ENCODE measurements at places on chromosomes 11 and 22. TPM values are rescaled to one million over a fixed set of nuclear protein-coding genes. Genes with fewer than 3 reads are reported as not detected.

Gene HIPK3
- total RNA-seq, result 65.4 TPM

GRCh38 chr11:45457649-45458048, 171.5 kb upstream of the SYT13 start:
- no peak for DNase-seq

DNA sequence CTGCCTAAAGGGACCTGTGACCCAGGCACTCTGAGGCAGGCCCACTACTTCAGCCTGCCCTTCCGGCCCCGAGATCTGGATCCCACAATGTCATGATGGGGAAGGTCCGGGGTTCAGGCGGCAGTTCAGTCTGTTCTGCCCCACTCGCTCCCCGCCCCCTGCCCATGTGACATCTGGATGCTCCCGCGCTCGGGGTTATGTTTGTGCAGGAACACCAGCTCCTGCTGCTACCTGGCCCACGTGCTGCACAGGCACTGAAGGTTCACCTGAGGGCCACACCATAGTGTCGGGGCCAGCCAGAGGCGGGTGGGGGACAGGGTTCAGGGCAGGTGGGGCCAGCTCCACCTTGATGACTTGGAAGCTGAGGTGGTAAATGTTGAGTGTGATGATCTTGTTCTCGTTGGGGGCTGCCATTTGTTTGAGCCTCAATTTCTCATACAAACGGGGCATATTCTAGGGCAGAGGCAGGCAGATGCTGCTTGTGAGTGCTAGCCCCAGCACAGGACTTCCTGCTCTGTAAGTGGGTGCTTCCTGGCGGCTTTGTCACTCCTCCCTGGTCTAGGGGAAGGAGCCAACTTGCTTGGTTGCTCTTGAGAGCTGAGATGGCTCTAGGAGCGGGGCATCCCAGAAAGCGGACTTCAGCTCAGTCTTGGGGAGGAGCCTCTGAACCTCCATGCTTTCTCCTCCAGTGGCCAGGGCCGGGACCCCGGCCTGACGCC, 4.4 kb upstream of the SIPA1 start:
- no peak for DNase-seq

Gene CASP5
- total RNA-seq, result not detected

- no peak for DNase-seq
Observed at GRCh38 chr11:84322211-84322610, 1036.0 kb upstream of the CCDC90B start.

GRCh38 chr11:133659538-133660201, 127.4 kb upstream of the OPCML start:
- DNase-seq, result no peak

Gene GRIA4
- total RNA-seq, result 1.8 TPM

Gene KREMEN1
- 10.5 TPM for total RNA-seq

- DNase-seq, result no peak
Observed at GRCh38 chr22:26812731-26813130, 155.3 kb downstream of the MIAT start.

DNA sequence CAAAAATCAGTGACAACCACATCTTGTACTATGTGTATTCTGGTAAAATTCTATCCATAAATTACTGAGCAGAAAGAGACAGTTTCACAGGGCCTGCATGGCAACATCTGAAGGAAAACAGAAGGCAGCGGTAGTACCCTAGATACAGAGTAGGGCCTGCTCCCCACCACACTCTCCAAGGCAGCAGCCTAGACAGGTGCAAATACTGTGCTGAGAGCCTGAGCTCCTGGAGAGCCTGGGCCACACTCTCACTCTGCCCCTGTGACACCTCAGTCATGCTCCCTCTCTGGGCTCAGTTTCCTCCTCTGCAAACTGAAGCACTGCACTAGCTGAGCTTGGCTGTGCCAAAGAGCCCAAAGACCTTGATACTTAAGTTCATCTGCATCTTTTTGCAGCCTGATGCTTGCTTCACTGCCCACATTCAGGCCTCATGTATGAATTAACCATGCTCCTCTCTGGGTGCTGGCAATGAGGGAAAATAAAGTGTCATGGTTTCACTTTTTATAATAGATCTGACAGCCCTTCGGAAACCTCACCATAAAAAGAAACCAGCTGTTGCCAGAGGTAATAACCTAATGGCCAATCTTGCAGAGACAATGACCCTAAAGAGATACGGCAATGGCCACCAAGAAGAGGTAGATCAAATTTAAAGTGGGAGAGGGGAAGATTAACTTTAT, 104.7 kb downstream of the PLEKHA7 start:
- no peak for DNase-seq

Gene SHISAL1
- total RNA-seq, result 0.46 TPM

DNA sequence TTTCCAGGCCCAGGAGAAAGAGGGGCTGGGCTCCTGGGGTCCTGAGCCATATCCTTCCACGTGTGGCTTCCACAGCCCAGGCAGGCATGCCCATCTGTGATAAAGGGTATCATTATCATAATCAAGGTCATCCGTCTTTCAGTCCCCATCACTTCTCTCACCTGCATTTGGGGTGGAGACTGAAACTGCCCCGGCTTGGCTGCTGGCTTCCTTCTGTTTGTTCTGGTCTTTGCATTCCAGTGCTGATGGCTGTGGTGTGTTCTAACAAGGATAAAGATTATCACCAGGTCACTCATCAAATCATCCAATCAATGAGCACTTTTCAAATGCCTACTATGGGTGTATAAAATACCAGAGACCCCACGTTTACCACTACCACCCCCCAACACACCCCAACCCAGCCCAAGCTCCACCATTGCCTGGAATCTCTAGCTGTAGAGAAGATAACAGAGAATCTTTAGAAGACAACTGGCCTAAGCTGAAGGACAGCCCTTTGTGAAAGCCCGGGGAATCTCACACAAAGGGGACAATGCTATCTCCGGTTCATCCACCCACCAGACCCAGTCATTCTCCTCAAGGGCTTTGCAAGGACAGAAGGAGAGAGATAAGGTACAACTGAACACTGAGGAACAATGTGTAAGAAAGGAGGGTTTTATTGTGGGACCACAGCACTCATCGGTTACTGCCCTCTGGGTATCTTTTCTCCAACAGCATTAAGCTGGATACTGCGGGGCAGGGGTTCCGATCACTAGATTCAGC, 54.9 kb downstream of the AHNAK start:
- no peak for DNase-seq

- no peak for DNase-seq
Observed at GRCh38 chr11:13465909-13466371, 2.9 kb upstream of the BTBD10 start.

Gene UBE2L3
- 67.4 TPM for total RNA-seq

Gene AGBL2
- total RNA-seq, result 6.1 TPM

DNA sequence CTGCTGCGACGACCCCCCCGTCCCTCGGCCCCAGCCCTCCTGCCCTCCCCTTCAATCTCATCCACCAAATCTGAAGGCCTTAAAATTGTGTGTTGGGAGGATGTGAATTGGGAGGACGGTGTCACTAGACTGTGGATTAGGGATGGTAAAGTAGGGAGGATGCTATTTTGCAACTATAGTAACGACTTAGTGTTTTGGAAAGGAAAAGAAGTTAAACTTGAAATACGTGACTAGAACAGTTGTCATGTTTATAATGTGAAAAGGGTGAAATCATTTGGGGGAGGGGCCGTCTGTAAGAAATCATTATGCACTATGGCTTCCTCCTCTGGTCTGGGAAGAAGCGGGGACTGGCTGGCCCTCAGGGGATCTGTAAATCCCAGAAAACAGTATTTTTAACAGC, 43.4 kb upstream of the NNMT start:
- DNase-seq, result no peak

Gene B3GAT1
- 6.3 TPM for total RNA-seq

DNA sequence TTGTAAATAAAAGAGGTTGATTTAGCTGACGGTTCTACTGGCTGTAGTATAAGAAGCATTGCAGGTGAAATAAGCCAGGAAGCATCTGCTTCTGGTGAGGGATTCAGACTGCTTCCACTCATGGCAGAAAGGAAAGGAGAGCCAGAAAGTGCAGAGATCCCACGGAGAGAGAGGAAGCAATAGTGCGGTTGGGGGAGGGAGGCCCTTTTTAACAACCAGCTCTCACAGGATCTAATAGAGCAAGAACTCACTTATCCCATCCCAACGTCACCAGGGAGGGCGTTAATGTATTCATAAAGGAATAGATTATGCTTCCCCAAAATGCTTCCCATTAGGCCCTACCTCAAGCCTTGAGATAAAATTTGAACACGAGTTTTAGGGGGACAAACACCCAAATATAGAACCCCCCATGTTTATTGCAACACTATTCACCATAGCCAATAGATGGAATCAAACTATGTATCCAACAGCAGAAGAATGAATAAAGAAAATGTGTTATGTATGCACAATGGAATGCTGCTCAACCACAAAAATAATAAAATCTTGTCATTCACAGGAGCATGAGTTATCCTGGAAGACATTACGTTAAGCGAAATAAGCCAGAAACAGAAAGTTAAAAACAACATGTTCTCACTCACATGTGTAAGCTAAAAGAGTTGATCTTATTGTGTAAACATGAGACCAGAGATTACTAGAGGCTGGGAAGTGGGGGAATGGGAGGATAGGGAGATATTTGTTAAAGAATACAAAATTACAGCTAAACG, 908.3 kb upstream of the ANO3 start:
- DNase-seq, result no peak

DNA sequence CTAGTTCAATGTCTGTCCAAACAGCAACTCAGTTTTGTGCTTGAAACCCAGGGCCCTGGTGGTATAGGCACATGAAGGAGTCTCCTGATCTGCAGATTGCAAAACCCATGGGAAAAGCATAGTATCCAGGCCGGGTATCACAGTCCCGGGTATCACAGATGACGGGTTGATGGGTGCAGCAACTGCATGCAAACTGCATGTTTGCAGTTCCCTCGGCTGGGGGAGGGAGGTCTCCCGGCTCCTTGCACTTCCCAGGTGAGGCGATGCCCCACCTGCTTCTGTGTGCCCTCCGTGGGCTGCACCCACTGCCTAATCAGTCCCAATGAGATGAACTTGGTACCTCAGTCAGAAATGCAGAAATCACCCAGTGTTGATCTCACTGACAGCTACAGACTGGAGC, 53.9 kb downstream of the KCNQ1 start:
- no peak for DNase-seq

GRCh38 chr22:35158336-35158735, 92.4 kb downstream of the ISX start:
- no peak for DNase-seq

Gene CRYBB2
- total RNA-seq, result 0.81 TPM

DNA sequence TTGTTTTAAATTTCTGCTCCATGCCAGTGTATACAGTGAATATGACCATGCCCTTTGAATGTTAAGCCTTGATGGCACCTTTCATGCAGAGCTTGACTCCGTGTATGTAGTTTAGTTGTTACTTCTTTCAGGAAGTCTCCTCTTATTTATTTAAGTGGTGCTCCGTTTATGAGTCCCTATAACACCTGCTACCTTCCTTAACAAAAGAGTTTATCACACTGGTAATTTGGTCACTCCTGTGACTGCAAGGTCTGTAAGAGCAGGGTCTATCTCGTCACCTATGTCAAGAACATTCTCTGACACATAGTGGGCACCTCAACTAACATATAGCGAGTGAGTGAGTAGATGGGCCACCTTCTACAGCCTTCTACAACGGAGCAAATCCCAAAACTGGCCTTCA, 152.5 kb downstream of the CCDC34 start:
- DNase-seq, result no peak

DNA sequence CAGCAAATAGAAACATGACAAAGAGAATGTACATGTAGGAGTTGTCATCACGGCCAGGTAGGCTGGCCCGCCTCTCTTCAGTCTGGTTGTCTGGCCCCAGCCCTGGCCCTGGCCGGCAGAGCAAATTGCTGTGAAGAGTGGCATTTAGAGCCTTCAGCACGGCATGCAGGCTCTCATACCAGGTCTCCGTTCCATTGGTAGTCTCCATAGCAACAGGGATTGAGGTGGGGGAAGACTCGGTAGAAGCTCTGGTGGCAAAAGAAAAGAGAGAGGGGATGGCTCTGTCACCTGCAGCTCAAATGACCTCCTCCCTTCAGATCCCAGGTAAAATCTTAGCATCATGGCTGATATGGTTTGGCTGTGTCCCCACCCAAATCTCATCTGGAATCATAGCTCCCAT, 10.0 kb downstream of the KCNE3 start:
- DNase-seq, result no peak

GRCh38 chr11:95567685-95568084, 221.9 kb downstream of the FAM76B start:
- DNase-seq, result no peak

GRCh38 chr11:488062-488461, 19.0 kb downstream of the RNH1 start:
- no peak for DNase-seq

Gene C1QTNF4
- 4.0 TPM for total RNA-seq

Gene NTM
- 4.2 TPM for total RNA-seq

DNA sequence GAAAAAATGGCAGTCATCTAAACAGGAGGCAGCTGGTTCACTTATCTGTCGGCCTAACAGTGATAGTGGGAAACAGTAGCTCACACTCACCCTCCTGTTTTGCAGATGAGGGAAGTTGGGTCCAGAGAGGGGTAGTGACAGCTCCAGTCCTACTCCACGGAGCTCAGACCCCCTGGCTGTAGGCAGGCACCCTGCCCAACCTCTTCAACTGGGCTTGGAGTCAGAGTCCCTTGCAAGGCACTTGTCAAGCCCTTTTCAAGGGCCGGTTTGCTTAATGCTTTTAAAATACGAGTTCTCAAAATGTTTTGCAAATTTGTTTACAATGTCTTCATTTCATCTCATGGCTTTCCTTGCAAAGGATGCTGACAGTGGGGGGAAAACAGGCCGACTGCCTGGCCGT, 75.1 kb downstream of the BMAL1 start:
- no peak for DNase-seq

DNA sequence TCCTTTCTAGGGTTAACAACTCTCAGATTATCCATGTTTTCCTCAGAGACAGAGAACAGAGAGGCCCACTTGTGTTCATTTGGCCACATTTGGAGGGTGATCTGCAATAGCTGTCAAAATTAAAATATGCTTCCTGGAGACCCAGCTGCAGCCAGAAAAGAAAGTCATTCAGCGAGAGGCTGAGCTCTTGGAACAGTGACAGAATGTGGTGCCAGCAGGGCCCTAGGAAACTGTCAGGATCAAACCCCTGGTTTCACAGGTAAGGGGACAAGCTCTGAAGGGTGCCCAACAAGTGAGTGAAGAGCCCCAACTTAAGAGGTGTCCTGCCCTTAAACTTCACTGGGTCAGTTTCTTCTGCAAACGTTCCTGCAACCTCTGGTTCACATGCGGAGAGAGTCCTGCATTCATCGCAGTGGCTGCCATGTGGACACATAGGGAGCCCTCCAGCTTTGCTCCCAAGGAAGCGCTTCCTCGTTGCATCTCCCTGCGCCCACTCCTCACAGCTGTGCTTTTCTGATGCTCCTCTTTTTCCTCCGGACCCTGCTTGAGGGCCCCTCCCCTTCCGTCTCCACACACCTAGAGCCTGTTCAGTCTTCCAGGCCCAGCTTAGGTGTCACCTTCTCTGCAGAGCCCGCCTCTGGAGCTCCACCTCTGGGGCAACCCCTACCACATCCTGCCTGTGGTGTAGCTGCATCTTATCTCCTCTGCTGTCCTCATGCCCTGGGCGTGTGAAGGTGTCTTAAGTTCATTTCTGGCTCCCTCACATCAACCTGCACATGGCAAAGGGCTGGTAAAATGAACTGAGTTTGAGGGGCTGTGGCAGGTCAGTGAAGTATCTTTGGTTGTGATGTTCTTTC, 3.9 kb downstream of the UCP3 start:
- no peak for DNase-seq

Data from progenitor cell of endocrine pancreas (in vitro differentiated cells).